Calu3 (cell line): ENCODE measurements at places on chromosomes 4 and X. TPM values are rescaled to one million over a fixed set of nuclear protein-coding genes. Genes with fewer than 3 reads are reported as not detected.

TBX22 gene
- not detected in 2 replicates for total RNA-seq

ADRA2C gene
- 2.4 and 3.4 TPM in 2 replicates for total RNA-seq

LANCL3 gene
- total RNA-seq, result 2.2 and 2.3 TPM in 2 replicates

MAGEA6 gene
- total RNA-seq, result not detected in 2 replicates

NOCT gene
- total RNA-seq, result 11.4 and 17.3 TPM in 2 replicates

OCIAD1 gene
- total RNA-seq, result 97.6 and 103 TPM in 2 replicates

SEPSECS gene
- total RNA-seq, result 7.5 and 9.4 TPM in 2 replicates

GPR119 gene
- not detected in 2 replicates for total RNA-seq

CT45A1 gene
- total RNA-seq, result not detected in 2 replicates

- no peaks in the 10 kb centered on the region for H3K36me3 ChIP-seq
- no peak overlapping the region for H3K27ac ChIP-seq
- H3K4me1 ChIP-seq, result peaks cover 17% of the 10 kb centered on the region
Observed at GRCh38 chr4:71235311-71236201, 103.3 kb upstream of the SLC4A4 start.

- H3K27ac ChIP-seq, result no peak overlapping the region
- DNase-seq, result no peak
- no peaks in the 10 kb centered on the region for H3K27me3 ChIP-seq
- no peak overlapping the region for H3K4me3 ChIP-seq
- H3K4me1 ChIP-seq, result no peaks in the 10 kb centered on the region
Observed at GRCh38 chr4:107497054-107497453, 223.0 kb downstream of the PAPSS1 start.

DNA sequence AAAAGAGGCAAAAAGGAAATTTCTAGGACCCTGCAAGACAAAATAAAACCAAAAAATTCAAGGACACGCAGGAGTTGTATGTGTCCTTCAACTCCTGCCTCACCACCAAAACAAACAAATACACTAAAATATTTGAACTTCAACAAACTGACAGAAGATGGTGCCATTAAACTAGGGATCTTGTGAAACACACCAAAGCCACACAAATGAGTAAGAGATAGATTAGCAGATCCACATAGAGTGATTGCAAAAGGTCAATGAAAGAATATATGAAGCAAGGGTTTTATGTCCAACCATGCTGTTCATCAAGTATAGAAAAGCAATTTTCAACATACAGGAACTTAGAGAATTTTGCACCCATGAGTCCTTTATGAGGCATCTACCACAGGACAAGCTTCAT, 40.1 kb upstream of the SCML1 start:
- H3K36me3 ChIP-seq, result no peaks in the 10 kb centered on the region
- H3K4me3 ChIP-seq, result no peak overlapping the region
- no peak overlapping the region for H3K27ac ChIP-seq
- no peak for DNase-seq
- H3K4me1 ChIP-seq, result peaks cover 12% of the 10 kb centered on the region

DNA sequence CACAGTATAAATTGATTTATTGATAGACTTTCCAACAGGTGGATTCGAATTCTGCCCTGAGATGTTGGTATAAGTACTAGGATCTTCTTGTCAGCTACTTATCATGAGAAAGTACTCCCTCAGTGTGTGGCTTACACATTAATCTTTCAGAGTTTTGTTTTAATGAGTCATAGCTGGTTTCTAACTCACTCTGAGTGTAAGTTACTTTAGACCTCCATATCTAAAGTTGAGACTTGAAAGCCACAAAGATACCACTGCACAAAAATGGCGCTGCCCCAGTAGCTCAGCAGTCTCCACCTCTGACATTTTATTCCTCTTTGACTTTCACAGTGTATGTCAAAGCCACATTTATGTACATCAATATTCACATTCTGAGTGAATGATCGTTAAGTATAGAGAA, 318.5 kb downstream of the ARAP2 start:
- no peaks in the 10 kb centered on the region for H3K4me1 ChIP-seq
- H3K27ac ChIP-seq, result no peak overlapping the region
- no peak overlapping the region for H3K4me3 ChIP-seq
- no peak for DNase-seq
- H3K36me3 ChIP-seq, result no peaks in the 10 kb centered on the region

DNA sequence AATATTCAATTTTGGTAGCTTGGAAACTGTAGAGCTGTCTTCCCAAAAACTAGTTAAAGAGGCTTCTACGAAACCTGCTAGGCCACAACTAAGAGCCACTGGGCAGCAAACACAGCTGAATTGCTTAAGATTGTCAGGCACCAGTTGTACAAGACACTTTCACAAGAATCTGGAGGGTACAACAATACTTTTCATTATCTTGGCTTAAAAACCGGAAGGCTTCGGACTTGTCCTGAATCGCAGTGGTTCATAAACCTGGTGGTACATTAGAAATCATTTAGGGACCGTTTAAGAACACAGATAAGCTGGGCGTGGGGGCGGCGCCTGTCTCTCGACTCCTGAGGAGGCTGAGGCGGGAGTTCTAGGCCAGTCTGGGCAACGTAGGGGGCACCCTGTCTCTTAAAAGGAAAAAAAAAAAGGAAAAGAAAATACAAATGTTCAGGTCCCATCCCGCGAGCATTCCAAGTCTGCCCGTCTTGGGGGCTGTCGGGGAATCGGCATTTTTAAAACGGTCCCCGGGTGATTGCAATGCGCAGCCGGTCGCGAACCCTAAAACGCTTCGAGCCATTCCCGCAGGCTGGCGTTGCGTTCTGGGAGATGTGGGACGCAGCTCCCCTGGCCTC, 763 bp downstream of the PYURF start:
- peaks cover 9% of the 10 kb centered on the region for H3K4me1 ChIP-seq
- H3K36me3 ChIP-seq, result peaks cover 25% of the 10 kb centered on the region
- H3K4me3 ChIP-seq, result peak overlapping the region; percentile 79

DNA sequence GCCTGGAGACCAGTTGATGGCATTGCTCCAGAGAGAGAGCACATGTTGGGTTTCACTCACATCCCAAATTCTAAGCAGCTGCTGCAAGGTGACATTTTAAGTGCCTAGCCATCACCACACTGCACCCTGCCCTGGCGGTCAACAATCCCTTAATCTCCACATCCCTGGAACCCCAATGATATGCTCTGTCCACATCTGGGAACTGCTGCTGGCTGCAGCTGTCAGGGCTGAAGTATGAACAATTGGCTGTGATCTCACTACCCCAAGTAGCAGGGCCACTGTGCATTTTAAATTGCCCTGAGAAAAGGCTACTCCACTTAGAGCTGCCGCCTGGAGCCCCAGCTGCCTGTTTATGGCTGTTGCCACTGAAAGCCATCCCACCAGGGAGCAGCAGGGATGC, 190.6 kb downstream of the ACTRT1 start:
- H3K27me3 ChIP-seq, result no peaks in the 10 kb centered on the region
- H3K4me1 ChIP-seq, result no peaks in the 10 kb centered on the region
- H3K36me3 ChIP-seq, result no peaks in the 10 kb centered on the region
- no peak overlapping the region for H3K27ac ChIP-seq
- no peak for DNase-seq
- no peak overlapping the region for H3K4me3 ChIP-seq

GRCh38 chr4:1204828-1205585, 32.6 kb upstream of the SPON2 start:
- peak overlapping the region; percentile 49 for H3K27ac ChIP-seq
- no peaks in the 10 kb centered on the region for H3K27me3 ChIP-seq
- peaks cover 7% of the 10 kb centered on the region for H3K4me1 ChIP-seq
- peaks cover 22% of the 10 kb centered on the region for H3K36me3 ChIP-seq
- DNase-seq, result peak; percentile 51

DNA sequence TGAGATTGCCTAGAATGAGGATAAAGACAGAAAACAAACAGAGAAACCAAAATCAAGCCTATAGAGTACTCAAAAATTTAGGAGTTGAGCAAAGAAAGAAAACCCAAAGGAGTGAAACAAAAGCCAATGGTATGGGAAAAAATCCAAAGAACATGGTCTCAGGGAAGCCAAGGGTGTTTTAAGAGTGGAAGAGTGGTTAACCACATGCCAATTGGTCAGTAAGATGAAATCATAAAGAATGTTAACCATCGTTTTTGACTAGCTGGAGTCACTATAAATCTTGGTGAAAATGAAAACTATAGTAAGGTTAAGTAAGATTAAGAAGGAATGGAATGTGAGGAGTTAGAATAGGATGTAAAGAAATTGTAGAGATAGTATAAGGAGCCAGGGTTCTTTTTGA, 64.7 kb upstream of the RPL34 start:
- H3K4me3 ChIP-seq, result no peak overlapping the region
- no peaks in the 10 kb centered on the region for H3K36me3 ChIP-seq
- peaks cover 19% of the 10 kb centered on the region for H3K27me3 ChIP-seq
- H3K27ac ChIP-seq, result no peak overlapping the region

- H3K4me3 ChIP-seq, result no peak overlapping the region
- no peaks in the 10 kb centered on the region for H3K27me3 ChIP-seq
- H3K4me1 ChIP-seq, result peaks cover 50% of the 10 kb centered on the region
- H3K27ac ChIP-seq, result peak overlapping the region; percentile 71
- H3K36me3 ChIP-seq, result peaks cover 5% of the 10 kb centered on the region
Observed at GRCh38 chrX:23504895-23505294, 162.4 kb upstream of the PRDX4 start.

- H3K27ac ChIP-seq, result peak overlapping the region; percentile 63
- peaks cover 36% of the 10 kb centered on the region for H3K4me1 ChIP-seq
- DNase-seq, result peak; percentile 68
- H3K27me3 ChIP-seq, result no peaks in the 10 kb centered on the region
Observed at GRCh38 chrX:107673933-107674479, 45.7 kb downstream of the PRPS1 start.

GRCh38 chr4:6324999-6325787, 55.5 kb downstream of the WFS1 start:
- no peaks in the 10 kb centered on the region for H3K27me3 ChIP-seq
- no peaks in the 10 kb centered on the region for H3K4me1 ChIP-seq
- no peaks in the 10 kb centered on the region for H3K36me3 ChIP-seq
- DNase-seq, result peak; percentile 56
- H3K4me3 ChIP-seq, result no peak overlapping the region
- no peak overlapping the region for H3K27ac ChIP-seq

DNA sequence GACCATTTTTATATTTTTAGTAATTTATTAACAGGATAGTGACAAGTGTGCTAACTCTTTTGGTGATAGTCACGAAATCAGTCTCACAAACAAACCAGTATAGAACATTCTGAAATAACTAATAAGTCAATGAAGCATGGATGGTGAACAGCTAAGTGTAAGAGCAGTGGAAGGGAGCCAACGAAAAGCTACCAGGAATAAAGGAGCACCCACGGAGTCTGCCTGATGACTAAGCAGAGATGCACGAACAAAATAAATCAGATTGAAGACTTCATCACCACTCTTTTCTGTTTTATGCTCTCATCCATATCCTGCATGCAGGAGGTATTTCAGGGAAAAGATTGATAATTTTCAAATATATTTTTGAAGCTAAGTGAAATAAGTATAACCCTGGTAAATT, 891.1 kb upstream of the HS3ST1 start:
- H3K36me3 ChIP-seq, result no peaks in the 10 kb centered on the region
- no peak overlapping the region for H3K4me3 ChIP-seq
- DNase-seq, result no peak
- no peaks in the 10 kb centered on the region for H3K27me3 ChIP-seq
- no peak overlapping the region for H3K27ac ChIP-seq

DNA sequence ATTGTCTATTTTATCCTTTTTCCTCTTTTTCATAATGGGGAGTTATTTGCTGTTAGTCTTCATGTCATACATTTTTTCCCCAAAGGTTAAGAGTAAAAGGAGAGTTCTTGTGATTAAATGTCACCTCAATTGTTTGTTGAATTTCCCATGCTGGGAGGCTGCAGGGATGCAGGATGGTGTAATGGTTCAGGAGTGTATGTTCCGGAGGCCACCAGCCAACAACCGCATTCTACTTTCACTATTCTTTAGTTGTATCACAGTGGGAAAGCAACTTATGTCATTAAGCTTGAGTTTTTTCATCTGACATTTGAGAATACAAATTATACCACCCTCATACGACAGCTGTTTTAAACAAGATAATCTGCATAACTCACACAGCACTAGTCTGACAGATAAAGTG, 15.4 kb downstream of the AFP start:
- no peak for DNase-seq
- H3K27me3 ChIP-seq, result no peaks in the 10 kb centered on the region

DNA sequence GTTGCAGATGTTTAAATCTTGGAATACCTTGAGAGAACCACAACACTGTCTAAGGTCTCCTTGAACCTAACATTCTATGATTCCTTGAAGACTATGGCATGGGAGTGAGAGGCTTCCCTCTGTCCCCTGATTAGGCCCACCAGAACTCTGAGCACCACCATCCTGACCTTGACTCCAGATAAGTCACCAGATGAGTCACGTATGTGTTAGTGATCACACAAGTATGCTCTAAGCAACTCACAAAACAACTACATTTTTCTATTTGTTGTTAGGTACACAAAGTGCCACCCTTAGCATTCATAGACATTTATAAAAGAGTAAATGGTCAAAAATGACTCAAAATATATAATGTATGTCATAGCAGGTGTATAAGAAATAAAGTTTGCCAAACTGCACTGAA, 252.9 kb upstream of the CXXC4 start:
- no peaks in the 10 kb centered on the region for H3K36me3 ChIP-seq
- H3K4me3 ChIP-seq, result no peak overlapping the region
- DNase-seq, result no peak

DNA sequence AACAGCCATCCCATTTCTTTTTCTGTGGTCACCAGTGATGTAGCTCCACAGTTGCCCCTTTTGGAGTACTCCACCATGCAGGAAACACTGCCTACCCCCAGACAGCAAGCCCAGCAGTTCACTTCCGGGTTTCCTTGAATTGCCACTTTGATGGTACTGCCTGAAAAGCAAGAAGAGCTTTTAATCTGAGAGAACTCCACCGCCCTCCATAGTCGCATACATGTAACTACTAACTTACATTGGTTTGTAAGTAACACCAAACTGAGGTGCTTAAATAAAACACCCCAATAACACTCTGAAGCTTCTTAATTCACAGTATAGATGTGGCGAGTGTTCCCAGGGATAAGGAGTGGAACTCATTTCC, 53.6 kb upstream of the HPSE start:
- H3K27me3 ChIP-seq, result no peaks in the 10 kb centered on the region
- H3K4me3 ChIP-seq, result no peak overlapping the region
- H3K4me1 ChIP-seq, result no peaks in the 10 kb centered on the region
- H3K36me3 ChIP-seq, result no peaks in the 10 kb centered on the region
- no peak for DNase-seq
- H3K27ac ChIP-seq, result no peak overlapping the region

DNA sequence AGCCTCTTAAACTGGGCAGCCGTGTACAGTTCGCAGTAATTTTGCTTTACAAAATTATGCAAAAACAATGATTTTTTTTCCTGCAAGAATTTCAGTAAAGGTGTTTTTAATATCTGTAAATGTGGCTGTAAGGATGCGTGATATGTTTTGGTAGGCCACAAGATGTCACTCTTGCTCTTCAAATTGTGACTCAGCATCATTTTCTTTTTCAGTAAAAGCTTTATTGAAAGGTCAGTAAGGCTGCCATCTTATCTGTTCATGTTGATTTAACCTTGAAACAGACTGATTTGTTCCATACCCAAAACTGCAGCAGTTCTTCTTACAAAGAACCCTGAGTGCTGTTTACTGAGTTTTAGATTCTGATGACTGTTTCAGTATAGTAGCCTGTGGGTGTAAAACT, 39.9 kb downstream of the TXLNG start:
- no peak for DNase-seq
- peaks cover 29% of the 10 kb centered on the region for H3K36me3 ChIP-seq
- peaks cover 13% of the 10 kb centered on the region for H3K4me1 ChIP-seq
- no peaks in the 10 kb centered on the region for H3K27me3 ChIP-seq
- H3K4me3 ChIP-seq, result no peak overlapping the region
